Stimulated activated CD4-positive, alpha-beta T cell treated with anti-CD3 and anti-CD28 coated beads, Interleukin-1b, Interleukin-23, amount 100 ng/mL, for 1 hour (primary cell): ENCODE measurements at places on chromosomes 6 and 20.

GRCh38 chr6:13285705-13286104, 42.6 kb downstream of the TBC1D7 start:
- DNase-seq: no peak

DNA sequence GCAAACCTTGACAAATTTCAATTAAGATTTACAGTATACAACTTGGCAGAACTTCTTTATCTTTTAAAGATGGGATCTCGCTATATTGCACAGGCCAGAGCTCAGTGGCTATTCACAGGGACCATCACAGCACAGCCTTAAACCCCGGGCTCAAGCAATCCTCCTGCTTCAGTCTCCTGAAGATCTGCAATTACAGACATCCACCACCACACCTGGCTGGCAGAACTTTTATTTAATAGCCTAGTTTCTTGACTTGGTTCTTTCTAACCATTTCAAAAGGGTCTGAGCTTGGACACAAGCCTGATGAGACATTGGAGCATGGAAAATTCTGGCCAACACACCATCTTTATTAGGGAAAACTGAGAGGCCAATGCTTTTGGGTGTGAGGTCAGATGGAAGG, 151.6 kb upstream of the KCNG1 start:
- DNase-seq: no peak

- DNase-seq: no peak
Observed at GRCh38 chr6:3261921-3262320, 3.2 kb downstream of the PSMG4 start.

- DNase-seq: no peak
Observed at GRCh38 chr6:155152211-155153076, 111.4 kb upstream of the CLDN20 start.

DNA sequence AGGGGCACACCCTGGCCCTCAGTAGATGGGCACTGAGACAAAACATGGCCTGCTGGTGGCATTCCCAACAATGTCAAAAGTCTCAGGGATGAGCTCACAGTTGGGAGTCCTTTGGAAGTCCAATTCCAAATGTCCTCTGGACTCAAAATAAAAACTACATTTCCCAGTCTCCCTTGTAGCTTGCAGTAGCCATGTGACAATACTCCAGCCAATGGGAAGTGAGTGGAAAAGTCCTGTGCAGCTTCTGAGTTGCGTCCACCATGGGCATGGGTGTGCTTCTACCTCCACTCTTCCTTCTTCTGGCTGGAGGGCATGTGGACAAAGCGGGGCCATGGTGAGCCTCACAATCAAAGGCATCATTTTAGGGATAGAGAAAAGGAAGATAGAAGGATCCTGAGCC, 5.8 kb upstream of the ADAM33 start:
- no peak for DNase-seq

DNA sequence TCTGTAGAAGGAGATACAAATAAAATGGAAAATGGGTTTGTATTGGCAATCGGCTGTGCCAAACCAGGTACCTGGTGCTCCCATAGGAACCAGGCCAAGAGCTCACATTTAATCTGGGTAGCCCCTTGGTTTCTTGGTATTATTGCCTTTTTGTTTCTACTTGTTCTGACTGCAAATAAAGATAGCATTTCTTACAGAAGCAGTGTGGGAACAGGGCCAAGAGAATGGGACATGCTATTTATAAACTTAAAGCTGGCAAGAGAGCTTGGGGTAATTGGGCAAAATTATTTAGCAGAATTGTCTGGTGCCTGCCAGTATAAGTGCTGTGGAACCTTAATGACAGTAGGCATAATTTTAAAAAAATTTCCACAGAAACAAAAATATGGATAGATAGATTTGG, 113.5 kb upstream of the GLP1R start:
- no peak for DNase-seq

GRCh38 chr6:114690625-114691024, 347.8 kb upstream of the HS3ST5 start:
- DNase-seq: no peak

DNA sequence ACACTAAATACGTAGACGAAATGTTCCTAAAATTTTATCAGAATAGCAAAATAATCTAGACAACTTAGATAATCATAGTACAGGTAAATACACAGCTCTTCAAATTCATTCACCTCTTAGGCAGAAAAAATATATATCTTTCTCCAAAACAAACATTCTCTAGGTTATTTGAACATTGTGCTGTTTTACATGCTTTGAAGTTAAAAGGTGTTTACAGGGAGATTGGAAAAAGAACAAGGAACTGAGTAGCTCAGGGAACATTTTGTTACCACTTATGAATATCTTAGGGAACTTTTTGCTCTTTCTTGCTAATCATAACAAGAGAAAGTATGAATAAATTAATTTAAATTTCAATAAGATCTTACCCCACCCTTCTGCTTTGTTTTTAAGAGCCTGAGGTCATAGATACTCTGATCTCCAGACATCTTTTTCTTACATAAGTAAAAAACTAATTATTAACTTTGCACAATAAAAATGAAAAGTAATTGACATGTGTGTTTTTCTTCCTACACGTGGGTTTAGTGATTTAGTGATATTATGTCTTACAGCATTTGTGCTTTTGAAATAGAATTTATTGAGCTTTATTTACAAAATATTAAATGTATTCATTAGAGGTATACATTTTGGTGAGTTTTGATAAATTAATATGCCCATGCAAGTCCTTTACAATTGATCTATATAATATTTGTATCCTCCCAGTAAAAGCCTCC, 1141.4 kb upstream of the EYS start:
- DNase-seq: no peak

DNA sequence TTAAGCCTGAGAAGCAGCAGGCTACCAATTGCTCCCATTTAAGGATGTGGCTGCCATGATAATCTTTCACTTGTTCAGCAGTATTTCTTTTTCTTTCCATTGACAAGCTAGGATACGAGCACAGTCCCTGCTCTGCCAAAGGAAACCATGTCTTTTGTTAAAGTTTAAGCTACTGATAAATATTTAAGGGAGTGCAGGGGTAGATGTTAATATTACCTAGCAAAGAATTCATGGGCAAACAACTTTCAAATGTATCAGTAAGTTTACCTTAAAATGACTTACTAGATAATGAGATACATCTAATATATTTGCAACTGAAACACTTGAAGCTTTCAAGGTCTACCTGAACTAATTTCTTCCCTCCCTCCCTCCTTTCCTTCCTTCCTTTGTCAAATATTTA, 77.3 kb downstream of the OPN5 start:
- no peak for DNase-seq

- DNase-seq: no peak
Observed at GRCh38 chr20:62885896-62886708, 24.5 kb upstream of the TCFL5 start.

DNA sequence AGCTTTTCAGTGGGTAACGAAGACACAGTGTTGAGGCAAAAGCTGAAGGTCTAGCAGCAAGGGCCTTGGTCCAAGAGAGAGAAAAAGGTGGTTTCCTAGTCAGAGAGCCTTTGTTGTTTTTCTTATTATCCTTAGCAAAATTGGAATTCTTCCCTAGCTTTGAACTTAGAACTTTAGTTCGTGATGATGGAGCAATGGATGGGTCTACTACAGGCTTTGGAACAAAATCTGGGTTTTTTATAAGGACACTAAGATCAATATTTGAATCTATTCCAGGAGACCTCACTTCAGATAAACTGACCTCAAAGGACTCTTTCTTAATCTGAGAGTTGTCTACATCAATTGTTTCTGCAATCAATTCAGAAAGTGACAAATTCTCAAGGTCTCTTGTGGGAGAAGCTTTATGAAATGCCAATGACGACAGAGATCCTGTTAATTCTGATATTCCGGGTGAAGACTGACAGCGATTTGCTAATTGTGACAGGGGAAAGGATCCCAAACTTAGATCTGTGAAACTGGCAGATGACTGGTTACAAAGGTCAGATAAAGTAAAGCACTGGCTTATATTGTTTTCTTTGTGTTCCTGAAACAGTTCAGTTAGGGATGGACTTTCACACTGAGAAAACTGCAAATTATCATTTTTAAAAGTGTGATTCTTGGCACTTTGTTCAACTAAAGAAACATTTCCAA, 17.7 kb downstream of the HBS1L start:
- DNase-seq: no peak

- DNase-seq: no peak
Observed at GRCh38 chr6:133341607-133342158, 100.5 kb downstream of the EYA4 start.

- no peak for DNase-seq
Observed at GRCh38 chr6:44255871-44256774, 1.2 kb downstream of the SLC35B2 start.

DNA sequence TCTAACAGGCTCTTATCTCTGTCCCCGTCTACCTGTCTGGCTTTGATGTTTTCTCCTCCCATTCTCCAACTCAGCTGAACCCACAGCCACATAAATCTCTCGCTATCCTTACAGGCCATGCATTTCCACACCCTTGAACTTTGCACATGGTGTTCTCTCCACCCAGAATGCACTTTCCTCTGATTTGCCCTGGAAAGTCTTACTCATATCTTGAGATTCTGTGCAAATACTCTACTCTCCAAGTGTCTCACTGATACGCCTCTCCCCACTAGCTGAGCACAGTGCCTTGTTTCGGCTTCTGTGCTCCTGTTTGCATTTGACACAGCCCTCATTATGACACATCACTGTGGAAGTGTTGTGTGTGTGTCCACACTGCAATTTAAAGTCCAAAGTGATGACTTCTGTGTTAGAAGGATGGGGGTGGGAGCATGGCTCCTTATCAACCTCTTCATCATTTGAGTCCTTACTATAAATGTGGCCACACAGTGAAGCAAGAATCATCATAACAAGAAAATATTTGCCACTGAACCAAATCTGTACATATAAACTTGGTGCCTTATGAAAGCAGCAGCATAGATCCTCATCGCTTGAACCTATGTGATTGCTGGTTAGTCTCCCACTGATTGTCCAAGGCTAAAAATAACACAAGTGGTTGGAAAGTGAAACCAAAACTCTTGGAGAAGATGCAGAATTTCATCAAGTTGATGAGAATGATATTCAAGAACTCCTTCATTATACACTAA, 5.5 kb upstream of the PRELID3B start:
- no peak for DNase-seq

DNA sequence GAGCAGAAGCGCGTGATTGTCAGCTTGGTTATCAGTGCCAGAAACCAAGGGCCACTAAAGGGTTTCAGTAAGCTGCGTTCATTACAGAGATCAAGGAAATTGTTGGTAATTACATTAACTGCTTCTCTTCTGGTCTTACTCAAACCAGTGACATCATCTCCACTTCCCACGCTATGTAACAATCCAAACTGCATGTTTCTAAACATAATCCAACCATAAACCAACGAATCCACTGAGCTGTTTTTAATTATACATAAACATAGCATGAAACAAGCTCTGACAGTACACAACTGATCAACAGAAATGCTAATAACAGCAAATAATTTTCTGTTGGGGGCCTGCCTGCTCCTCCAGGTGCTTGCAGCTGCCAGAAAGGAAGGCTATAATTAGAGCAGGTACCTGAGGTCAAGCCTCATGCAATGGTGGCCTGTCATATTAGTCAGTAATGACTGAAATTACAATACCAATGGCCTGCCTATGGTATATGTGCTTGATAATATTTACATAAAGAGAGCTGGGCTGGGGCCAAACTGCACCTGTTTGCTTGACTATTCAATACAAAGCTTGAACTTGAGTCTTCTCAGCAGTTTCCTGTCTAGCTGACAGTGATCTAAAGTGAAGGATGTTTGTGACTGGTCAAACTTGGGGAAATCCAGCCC, 40.1 kb downstream of the ILRUN start:
- DNase-seq: no peak

DNA sequence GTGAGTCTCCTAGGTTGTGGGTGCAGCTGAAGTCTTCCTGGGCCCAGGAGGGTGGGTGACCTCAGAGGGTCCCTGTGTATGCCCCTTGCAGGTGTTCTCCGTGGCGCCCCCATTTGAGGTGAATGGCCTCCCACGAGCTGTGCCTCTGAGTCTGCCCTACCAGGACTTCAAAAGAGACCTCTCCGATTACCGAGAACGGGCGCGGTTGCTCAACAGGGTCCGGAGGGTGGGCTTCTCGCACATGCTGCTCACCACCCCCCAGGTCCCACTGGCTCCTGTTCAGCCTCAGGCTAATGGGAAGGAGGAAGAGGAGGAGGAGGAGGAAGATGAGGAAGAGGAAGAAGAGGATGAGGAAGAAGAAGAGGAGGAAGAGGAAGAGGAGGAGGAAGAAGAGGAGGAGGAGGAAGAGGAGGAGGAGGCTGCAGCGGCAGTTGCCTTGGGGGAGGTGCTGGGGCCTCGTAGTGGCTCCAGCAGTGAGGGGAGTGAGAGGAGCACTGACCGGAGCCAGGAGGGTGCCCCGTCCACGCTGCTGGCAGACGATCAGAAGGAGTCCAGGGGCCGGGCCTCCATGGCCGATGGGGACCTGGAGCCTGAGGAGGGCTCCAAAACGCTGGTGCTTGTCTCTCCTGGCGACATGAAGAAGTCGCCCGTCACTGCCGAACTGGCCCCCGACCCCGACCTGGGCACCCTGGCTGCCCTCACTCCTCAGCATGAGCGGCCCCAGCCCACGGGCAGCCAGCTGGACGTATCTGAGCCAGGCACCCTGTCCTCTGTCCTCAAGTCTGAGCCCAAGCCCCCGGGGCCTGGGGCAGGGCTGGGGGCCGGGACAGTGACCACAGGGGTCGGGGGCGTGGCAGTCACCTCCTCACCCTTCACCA, 15.2 kb upstream of the SLC22A7 start:
- DNase-seq: no peak

DNA sequence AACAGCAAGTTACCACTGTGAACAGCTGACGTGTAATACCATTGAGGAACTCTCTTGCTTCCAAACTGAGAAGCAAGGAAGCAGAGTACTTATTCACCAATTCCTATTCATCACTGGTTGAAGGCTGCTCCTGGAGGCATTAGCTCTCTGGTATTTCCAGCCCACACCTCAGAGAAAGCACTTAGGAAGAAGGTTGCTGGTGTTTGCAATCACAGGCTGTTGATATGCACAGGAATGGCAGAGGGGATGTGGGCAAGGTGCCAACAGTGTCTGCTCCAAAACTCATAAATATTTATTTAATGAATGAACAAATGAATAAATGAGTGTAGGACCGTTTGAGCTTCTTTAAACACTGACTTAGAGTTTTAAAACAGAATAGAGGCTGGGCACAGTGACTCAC, 6.9 kb upstream of the RRBP1 start:
- DNase-seq: no peak

DNA sequence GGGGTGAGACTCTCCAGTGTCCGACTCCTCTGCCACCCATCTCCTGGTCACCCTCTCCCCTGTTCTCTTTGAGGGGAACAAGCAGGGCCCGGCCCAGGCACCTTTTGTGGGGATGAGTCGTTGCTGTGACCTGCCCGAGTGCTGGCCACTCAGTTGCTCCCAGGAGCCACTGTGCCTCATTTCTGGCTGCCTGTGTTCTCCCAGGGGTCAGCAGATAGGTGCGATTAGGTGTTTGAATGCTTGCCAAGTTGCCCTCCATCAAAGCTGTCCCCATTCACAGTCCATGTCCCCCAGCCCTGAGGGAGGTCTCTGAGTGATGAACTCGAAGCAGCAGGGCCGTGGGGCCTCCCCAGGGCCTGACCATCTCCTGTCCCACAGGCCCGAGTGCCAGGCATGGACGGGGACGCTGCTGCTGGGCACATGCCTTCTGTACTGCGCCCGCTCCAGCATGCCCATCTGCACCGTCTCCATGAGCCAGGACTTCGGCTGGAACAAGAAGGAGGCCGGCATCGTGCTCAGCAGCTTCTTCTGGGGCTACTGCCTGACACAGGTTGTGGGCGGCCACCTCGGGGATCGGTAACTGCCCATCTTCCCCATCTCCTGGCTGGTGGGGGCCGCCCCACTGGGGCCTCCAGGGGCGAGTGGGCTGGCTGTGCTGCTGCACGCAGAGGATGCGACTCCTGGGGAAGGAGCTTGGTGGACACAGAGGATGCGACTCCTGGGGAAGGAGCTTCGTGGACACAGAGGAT, 4.1 kb downstream of the SLC17A9 start:
- no peak for DNase-seq

- no peak for DNase-seq
Observed at GRCh38 chr20:21519136-21519584, 5.3 kb upstream of the NKX2-2 start.
